ENCODE measurements at places on chromosomes 11 and 22. TPM values are rescaled to one million over a fixed set of nuclear protein-coding genes. Genes with fewer than 3 reads are reported as not detected.

The MMP12 gene
- polyA plus RNA-seq = not detected

The MTMR3 gene
- polyA plus RNA-seq = 21.3 TPM

The MUC2 gene
- polyA plus RNA-seq = not detected

The RGL4 gene
- not detected for polyA plus RNA-seq

The TYR gene
- polyA plus RNA-seq = not detected

The CABP4 gene
- not detected for polyA plus RNA-seq

The SEC14L2 gene
- 38.7 TPM for polyA plus RNA-seq

The APOL4 gene
- not detected for polyA plus RNA-seq

- no peak for DNase-seq
These were observed 144.9 kb downstream of the DYNC2H1 start for GRCh38 chr11:103254123-103254522.

DNA sequence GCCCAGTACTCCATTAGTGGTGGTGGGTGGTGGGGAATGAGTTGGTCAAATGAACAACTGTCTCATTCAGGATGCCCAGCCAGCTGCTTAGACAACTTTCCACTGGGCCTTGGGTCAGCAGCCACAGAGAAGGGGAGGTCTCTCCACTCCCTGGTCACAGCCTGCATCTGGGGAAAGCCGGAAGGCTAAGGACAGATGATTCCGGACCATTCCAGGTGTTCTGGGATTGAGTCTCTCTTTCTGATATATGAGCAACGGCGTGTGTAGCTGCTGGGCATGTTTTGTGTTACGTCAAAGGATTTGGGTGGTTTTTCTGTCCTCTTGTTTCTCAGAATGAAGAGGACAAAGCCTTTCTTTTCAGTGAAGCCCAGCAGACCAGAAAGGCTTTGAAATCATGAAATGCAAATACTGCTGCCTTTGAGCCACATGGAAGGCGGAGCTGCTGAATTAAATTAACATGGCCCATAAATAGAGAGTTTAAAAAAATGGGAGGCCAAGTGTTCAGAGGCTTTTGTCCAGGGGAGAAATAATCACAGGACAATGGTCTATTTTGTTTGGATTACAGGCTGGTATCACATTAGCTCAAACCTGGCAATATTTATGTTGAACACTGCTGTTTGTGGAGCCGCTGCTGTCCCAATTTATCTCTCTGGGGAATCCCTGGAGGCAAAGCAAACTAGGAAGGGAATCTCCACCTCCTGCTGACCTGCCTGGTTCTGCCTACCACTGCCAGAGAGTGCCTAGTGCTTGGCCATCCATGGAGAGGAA, 234.4 kb upstream of the E2F8 start:
- DNase-seq = no peak

DNA sequence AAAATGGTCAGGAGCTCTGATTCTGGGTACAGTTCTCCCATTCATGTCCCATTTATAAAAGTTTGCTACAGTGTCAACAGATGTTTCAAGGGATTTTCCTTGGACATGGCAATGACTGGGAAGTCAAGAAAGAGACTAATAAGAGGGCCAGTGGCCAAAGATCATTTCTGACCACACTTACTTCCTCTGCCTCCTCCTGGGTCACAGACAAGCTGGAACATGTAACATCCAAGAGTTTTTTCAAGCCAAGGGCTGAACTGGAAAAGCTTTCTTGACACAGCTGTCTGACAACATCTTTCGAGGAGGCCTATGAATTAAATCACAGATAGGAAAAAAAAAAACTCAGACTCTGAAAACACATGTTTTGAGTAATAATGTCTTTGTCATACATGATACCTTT, 8.7 kb downstream of the COMMD9 start:
- peak; percentile 4 for DNase-seq

DNA sequence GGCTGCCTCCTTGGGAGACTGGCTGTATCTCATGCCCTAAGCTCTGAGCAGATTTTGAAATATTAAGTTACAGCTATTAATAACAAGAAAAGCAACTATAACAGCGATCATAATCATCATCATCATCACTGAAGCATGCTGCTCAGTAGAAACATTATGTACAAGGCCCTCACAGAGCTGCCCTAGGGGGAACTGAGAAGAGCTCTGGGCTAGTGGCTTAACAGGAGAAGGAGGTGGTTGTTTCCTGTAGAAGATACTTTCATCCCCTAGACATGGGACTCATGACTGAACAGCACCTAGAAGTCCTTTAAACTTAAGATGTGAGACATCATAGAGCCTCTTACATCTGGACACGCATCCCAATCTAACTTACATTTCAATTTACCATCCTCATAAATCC, 332.8 kb upstream of the PLET1 start:
- DNase-seq = no peak

DNA sequence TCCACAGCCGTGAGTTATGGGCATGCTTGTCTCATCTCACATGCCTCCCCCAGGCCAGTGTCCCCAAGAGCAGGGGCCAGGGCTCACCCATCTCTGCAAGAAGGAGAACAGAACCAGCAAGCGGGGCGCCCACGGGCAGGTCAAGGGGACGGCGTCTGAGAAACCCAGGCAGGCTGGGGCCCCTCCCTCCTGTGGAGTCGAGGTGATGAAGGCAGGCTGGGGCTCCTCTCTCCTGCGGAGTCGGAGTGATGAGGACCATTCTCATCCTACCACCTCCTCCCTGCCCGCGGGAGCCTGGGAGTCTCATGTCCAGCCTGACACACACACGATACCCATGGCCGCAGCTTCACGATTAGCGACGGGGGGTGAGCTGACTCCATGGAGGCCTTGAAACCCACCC, 141.9 kb downstream of the CTTN start:
- DNase-seq = no peak

DNA sequence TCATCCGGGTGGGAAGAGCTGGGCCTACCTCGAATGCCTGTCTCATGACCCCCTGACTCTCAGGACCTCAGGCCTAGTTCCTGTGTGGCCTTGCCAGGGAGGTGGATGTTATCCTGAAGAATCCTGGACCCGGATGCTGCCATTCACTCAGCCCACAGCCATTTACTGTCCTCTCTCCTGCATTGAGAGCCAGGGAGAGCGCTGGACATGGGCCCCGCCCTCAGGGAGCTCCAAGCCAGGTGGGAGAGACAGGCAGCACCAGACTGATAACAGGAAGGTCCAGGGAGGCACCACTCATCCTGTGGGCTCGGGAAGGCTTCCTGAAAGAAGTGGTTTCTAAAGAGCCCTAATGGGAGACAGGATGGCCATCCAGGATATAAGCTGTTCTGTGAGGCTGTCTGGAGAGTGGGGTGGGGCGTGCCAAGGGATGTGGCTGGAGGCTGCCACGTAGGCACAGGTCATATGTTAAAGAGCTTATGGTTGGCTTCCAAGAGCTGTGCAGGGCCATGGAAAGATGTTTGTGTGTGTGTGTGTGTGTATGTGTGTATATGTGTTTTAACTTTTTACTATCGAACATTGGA, 8.6 kb downstream of the SERPINH1 start:
- no peak for DNase-seq

DNA sequence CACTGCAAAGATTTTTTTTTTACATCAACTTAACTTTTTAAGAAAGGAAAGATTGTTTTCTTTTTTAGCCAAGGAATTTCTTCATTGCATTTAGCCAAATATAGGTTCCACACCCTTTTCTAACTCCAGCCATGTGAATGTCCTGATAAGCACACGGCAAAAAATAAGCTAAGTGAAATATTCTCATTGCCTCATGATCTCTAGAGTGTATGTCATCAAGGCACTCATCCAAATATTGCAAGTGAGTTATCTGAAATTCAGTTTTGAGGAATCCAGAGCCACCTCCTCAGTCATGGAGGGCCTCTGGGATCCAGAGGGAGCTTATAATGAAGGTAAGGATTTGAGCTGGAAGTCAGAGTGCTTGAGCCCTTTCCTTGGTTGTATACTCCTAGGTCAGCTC, 80.0 kb downstream of the BLID start:
- DNase-seq = peak; percentile 90

- DNase-seq = no peak
These were observed 10.6 kb upstream of the IFTAP start for GRCh38 chr11:36583667-36584066.

DNA sequence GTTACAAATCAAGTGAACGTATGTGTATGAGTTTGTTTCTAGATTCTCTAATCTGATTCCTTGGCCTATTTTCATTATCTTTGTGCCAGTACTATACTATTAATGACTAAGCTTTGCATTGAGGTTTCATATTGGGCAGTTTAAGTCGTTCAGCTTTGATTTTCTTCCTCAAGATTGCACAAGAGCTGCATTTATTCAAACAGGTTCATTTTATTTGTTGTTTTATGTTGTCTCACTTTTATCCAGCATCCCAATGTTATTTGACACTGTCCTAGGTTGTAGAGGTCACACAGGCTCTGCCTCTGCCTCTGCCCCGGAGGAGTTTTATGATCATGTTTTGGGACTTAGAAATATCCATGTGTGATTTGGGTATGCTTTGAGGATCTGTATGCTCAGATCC, 79.8 kb downstream of the TEAD1 start:
- DNase-seq = no peak

DNA sequence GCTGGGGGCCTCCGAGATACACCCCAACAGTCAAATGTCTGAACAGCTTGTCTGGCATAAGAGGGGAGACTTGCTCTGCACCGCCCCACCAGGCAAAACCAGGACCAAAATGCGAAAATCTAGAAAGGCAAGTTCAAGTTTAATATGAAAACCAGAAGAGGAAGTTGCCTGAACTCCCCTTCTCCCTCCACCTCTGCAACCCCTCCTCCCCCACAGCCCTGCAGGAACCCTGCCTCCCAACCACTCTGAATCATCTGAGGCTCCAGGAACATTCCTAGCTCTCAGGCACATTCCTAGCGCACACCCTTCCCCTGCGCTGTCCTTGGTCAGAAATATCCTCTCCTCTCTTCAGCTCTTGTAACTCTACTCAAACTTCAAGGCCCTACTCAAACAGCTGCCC, 36.7 kb downstream of the ISX start:
- peak; percentile 2 for DNase-seq

DNA sequence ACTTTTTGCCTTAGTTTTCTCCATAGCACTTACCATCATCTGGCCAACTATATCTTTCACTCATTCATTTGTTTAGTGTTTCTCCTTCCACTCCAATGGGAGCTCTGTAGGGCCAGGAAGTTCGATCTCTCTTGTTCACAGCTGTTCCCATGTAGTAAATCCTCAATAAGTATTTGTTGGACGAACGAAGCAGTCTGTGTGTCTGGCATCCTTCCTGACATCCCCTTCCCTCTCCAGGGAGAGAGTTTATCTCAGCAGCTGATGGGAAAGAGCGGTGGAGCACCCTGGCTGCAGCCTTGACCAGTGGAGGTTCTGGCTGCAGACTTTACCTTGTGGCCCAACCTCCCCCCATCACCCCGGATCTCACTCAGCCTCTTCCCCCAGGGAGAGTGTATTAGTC, 141.7 kb downstream of the CHST1 start:
- no peak for DNase-seq

DNA sequence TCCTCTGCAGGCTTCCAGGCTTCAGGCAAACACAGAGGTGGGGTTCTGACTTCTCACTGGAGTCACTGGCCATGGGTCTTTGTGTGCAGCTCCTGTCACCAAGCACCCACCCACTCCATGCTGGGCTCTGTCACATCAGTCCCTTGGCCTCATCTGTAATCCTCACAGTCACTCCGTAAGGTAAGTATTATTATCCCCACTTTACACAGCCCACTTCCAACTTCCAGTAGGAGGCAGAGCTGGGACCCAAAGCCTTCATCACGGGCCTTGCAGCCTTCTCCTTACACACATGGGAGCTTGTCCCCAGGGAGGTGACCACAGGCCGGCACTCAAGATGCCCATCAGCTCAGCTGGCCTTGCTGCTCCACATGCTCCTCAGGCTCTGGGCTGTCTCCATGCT, 266.7 kb upstream of the B3GAT1 start:
- DNase-seq = no peak

DNA sequence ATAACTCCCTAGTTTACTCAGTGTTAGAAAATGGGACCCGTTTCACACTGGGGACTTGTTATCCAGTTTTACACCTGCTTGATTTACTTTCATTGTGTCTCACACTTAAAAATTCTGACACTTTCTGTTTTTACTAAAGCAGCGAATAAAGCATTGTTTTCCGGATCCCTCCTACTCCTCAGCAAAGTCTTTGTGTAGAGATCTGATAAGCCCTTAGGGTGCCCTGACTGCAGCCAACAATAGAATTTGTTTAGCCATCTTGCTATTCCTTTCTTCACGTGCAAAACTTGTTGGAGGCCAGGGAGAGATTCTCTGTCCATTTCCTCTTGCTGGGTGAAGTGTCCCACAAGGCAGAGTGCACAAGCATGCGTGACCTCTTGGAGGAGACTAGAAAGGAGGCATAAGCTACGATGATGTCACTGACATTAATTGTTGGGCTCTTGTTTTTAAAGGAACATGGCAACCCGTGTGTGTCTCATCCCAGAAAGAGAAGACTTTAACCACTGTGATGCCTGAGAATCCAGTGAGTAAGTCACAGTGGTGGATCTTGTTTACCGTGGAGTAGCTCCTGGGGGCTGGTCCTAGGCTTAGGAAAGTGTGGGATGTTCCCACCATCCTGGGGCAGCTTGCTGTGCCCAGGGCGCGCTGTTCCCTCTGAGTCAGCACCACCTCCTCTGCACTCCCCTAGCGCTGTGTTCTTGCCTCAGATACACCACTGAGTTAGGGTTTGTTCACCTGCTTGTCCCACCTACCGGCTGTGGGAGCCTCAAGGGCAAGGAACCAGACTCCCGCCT, 27.7 kb downstream of the MICAL2 start:
- peak; percentile 98 for DNase-seq

GRCh38 chr11:95556342-95557163, 233.0 kb downstream of the FAM76B start:
- peak; percentile 49 for DNase-seq

DNA sequence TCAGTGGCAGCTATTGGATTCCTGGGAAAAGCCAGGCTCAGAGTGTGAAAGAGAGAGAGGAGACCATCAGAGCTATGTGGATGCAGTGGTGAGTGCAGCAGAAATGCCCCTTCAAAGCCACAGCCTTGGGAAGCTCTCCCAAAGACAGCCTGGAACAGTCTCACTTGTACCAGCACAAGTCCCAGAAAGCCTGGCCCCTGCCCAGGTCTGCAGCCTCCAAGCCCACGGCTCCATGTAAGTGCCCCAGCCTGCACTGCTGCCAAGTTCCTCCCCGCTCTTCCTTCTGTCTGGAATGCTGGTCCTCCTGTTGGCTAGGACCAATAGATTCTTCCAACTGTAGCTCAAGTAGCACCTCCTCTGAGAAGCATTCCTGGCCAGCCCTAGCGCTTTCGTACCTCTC, 539.7 kb downstream of the MIAT start:
- no peak for DNase-seq

- DNase-seq = no peak
These were observed 35.0 kb downstream of the DNAJC24 start for GRCh38 chr11:31404614-31405013.

- DNase-seq = no peak
These were observed 1.7 kb downstream of the ESRRA start for GRCh38 chr11:64306876-64307622.

GRCh38 chr22:28813772-28814518, 13.6 kb upstream of the XBP1 start:
- DNase-seq = no peak
